ENCODE measurements at places on chromosomes 7 and 10. TPM values are rescaled to one million over a fixed set of nuclear protein-coding genes. Genes with fewer than 3 reads are reported as not detected.

DNA sequence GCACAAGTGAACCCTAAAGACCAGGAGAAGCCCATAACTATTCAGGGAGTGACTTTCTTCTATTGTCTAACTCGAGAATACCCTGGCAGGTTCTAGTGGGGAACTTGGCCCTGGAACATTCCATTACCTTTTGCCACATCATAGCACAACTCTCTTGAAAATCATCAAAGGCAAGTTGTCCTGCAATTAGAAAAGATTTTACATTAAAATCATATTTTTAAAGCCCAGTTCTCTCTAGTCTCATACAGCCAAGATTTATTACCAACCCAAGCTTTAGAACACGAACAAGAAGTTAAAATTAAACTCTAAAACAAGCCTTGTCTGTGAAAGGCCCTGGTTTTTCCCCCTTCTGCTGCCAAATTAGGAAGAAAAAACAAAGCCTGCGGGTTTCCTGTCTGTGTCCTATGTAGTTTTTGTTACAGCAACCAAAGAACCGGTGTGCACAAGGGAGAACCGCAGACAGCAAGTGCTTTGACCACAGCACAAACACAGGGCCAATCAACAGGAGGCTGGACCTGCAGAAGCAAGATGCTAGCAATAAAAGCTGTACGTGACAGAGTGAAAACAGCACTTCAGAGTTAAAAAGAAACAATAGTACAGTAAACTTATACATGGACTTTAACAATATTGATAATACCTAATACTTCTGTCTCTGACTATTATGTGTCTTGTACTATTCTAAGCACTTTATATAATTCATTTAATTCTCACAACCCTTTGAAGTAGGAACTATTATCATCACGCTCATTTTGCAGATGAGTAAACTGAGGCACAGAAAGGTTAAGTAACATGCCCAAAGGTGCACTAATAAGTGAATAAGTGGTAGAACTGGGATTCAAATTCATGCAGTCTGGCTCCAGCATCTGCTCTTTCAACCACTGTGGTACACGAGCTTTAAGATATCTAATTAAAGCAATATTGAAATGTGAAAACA, 65.8 kb downstream of the STK17A start:
- DNase-seq = no peak

DNA sequence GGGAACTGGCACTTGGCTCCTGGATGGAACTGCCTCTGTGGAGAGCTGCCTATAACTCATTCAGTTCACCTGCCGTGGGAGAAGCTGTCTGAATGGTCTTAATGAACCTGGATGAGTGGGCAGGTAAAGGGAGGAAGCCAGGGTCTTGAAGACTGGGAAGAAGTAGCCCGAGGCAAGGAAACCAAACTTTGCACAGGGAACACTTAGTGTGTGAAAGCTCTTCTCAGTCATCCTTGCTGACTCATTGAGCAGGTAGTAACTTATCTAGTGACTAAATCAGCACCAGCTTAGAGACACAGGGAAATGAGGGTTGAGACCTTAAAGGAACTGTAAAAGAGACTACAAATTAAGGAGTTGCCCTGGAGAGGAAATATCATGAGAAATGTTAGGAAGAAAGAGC, 9.9 kb downstream of the LRRC4 start:
- DNase-seq = no peak

Gene PDE6C
- polyA plus RNA-seq = 0.59 TPM

DNA sequence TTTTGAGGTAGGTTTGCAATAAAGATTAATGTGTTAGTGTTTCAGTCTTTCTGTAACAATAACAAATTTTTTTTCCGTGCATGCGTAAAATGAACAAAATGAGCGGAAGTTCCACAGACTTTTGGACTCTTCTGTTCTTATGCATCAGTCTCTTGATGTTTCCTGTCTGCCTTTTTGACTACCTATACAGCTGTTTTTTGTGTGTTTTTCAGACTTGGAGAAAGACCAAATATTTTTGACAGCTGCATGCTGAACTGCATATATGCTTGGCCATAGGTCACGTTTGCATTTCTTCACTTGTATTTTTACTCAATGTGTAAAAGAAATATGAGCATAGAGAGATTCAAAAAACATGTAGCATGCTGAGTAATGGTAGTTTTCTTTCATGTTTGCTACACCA, 119.3 kb downstream of the BBS9 start:
- DNase-seq = no peak

DNA sequence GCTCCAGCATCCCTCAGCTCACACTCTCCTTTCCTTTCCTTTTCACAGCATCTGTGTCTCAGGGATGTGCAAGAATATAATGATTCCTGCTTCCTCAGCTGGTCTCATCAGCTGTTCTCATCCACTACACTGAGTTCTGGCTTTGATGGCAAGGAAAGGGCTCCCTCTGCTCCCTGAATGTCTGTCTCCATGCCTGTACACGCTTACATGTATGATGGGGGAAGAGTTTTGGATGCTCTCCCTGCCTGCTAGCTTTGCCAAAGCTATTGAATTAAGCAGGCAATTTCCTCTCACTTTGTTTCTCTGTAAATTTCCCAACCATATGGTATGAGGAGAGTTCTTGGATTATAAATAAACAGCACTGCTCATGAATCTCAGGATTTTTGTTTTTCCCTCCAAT, 254.5 kb downstream of the SORCS3 start:
- no peak for DNase-seq

DNA sequence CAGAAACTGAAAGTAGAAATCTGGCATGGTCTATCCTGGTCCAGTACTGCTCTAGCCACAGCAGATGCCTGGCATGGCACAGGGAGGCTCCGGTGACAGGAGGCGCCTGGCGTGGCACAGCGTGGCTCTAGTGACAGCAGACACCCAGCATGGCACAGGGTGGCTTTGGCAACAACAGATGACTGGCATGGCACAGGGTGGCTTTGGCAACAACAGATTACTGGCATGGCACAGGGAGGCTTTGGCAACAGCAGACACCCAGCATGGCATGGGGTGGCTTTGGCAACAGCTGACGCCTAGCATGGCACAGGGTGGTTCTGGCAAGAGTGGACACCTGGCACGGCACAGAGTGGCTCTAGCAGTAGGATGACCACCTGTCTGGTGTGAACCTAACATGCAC, 480.5 kb upstream of the FOXK1 start:
- no peak for DNase-seq

All from left renal cortex interstitium (tissue), 4 donors.